ENCODE measurements at places on chromosomes 7 and 10.

- no peak for DNase-seq
Observed at GRCh38 chr7:12550956-12551355, 19.6 kb upstream of the SCIN start.

DNA sequence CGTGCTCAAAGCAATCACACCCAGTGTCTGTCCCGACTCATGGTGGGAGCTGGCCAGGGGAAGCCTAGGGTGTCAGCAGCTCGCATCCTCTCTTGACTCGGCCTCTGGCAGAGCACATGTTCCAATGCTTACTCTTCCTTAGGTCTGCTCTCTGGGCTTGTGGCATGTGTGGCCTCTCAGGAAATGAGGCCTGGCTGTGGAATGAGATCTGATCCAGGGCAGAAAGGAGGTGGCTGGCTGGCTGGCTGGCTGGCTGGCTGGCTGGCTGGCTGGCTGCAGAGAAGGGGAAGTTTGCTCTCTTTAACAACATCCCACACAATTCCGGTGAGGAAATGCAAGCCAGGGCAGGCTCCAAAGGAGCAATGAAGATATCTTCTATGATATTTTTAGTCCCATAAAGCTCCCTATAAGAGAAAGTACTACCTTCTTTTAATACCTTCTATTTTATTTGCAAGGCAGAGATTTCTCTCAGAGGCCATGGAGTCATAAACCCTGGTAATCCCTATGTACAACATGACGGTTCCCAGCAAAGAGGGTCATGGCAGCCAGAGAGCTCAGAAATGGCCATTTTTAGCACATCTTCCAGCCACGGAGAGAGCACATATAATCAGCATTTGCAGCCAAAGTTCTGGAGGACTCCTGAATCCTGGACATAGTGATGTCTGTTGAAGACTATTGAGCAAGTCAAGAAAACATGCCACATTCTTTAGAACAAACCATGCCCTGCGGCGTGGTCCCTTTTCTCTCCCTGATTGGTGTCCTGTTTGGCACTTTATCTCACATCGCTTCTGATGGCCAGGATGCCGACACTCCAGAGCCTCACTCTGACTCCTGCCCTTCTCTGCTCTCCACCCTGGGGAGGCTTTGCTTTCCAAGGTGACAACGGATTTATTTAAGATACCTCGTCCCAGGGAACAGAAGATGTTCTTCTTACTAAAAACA lies 153.7 kb downstream of the FANK1 start:
- no peak for DNase-seq

GRCh38 chr7:95454438-95455045 lies 19.7 kb upstream of the PON2 start:
- DNase-seq: no peak

GRCh38 chr10:5094265-5095205 lies at the start of gene AKR1C3:
TSS of gene AKR1C3 (plus strand) at chr10:5094414. CDS start at chr10:5094445, 31 bp downstream.
- DNase-seq: peak; percentile 19

DNA sequence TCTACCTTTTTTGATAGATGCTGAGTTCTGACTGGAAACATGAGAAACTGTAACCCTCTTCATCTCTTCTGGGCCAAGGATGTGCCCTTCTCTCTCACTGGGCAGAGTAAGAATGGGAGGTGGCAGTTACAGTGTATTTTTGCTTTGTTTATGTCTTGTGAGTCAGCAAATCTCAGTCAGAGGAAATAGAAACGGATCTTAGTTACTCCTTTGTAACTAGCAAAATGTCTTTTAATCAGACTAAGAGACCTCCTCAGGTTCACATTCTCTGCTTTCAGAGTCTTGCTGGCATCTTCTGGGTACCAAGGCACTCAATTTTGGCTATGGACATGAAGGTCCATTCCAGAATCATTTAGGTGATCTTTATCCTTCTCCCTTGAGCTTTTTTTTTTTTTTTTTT lies 70.9 kb downstream of the HHEX start:
- DNase-seq: no peak

GRCh38 chr10:7889947-7890542 lies 71.7 kb downstream of the TAF3 start:
- no peak for DNase-seq

GRCh38 chr7:17307558-17307957 lies 9.1 kb downstream of the AHR start:
- DNase-seq: no peak

DNA sequence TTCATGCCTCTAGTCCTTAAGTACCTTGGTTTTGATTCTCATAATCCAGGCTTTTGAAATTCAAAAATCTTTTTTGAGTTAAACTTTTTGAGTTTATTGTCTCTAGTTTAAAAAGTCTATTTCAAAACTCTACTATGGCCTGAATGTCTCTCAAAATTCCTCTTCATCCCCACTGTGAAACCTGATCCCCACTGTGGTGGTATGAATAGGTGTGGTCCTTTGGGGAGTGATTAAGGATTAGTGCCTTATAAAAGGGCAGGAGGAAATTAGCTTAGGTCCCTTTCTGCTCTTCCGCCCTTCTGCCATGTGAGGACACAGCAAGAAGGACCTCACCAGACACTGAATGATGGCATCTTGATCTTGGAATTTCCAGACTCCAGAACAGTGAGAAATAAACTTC lies 44.1 kb upstream of the JAZF1 start:
- no peak for DNase-seq

DNA sequence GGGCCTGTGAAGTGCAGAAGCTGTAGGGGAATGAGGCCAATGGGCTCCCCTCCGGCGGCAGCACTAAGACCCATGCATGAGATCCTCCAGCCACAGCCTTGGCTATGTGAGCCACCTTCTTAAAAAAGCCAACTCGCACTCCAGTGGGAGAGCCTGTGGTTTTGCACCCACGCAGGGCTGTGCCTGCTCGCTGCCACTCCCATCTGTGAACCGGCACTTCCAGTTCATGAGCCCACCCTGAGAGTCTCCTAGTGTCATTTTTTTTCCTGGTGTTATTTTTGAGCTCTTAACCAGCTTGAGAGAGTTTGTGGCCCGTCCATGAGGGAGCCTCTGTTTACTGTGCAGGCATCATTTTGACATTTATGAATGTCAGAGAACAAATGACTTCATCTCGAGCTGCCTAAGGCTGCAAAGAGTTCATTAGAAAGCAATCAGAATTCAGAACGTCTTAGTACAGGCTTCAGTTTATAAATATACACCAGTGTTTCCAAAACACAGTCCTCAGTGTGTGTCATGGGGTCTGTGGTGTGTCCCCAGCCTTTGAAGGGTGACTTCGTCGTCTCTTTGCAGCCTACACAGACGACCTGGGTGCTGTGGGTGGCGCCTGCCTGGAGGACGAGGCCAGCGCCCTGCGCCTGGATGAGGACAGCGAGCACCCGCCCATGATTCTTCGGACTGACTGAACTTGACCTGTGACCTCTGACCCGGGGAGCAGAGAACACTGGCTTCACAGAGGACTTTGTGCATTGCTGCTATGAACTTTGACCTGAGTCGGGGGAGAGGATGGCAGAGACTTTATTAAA lies 40.4 kb downstream of the WIPI2 start:
- no peak for DNase-seq

GRCh38 chr7:151588982-151589381 lies 69.3 kb upstream of the RHEB start:
- DNase-seq: no peak

Data from NCI-H446 (cell line).